ENCODE measurements at places on chromosomes 5 and 9.
A peak's percentile ranks its signal among the peaks of the same experiment; 100 is the strongest.

DNA sequence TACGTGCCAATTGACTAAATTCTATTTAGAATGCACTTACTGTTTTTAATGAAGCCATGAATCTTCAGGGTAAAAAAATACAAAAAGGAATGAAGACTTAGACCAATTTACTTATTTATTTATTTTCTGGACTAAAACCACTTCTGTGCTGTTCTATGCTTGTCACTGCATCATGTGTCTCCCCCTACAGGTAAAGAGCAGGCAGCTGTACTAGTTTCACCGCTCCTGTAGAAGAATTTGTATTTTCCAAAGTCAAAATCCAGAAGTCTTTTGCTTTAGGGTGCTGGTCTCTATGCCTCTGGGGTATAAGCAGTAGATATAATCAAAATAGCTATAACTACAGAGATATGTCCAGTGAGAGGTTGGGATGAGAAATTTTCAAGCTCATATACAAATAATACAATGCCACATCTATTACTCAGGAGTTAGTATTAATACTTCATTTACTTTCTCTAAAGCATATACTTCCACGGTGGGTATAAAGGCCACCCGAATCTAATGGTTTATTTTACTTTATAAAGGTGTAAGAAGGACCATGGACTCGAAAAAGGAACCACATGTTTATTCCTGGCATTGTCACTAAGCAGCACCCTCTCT lies 591.5 kb downstream of the RAB3C start:
- DNase-seq, result peak; percentile 17

GRCh38 chr5:1507014-1507375 lies 16.8 kb downstream of the LPCAT1 start:
- DNase-seq, result no peak

- no peak for DNase-seq
Observed at GRCh38 chr5:178464431-178465048, 125.7 kb downstream of the COL23A1 start.

DNA sequence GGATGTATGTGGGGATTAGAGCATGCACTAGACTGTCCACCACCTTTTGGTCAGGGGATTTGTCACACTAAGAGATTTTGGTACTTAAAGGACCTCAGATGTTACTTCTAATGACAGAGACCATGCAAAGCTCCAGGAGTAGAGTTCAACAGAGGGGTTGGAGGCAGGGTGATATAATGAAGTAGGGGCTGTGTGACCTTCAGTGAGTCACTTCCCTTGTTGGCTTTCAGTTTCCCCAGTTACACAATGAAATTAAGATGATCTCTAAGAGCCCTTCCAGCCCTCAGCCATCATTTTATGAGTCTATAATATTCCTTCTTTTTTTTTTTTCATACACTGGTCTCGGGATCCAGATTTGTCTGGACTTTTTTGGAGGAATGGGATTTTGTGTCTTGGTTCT lies 26.8 kb downstream of the GLRA1 start:
- DNase-seq, result no peak

- DNase-seq, result no peak
Observed at GRCh38 chr9:86573886-86574285, 219.7 kb upstream of the TUT7 start.

- DNase-seq, result no peak
Observed at GRCh38 chr9:129206905-129207304, 28.8 kb upstream of the IER5L start.

- no peak for DNase-seq
Observed at GRCh38 chr5:150153957-150154617, 1.6 kb downstream of the PDGFRB start.

GRCh38 chr5:35881758-35882157 lies 25.1 kb downstream of the IL7R start:
- DNase-seq, result no peak

GRCh38 chr5:170289121-170289520 lies 8.5 kb downstream of the LCP2 start:
- no peak for DNase-seq

DNA sequence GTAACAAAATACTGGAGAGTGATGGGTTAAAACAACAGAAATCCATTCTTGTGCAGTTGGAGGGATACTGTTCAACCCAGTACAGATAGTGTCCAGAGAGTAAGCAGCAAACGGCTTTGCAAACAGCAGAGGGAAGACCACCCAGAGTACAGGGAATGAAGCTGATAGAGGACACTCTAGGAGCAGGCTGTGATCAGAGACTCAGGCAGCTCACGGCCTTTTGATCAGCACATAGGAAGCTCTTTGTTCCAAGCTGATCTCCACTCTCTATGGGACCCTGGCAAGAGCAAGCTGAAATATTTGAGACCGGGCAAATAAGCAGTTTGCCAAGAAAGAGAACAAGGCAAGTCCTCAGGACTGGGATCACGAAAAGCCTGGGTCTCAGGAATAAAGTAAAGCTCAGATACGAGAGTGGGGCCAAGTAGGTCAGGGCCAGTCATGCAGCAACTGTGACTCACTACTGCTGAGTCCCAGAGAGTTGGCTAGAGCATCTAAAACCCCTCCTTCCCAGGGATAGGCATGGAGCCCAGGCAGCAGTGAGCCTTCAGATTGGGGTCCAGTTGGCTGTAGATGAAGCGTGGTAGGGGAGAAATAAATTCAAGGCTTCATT lies 52.4 kb downstream of the MELK start:
- no peak for DNase-seq

- DNase-seq, result no peak
Observed at GRCh38 chr5:127358284-127358683, 67.7 kb downstream of the MEGF10 start.

DNA sequence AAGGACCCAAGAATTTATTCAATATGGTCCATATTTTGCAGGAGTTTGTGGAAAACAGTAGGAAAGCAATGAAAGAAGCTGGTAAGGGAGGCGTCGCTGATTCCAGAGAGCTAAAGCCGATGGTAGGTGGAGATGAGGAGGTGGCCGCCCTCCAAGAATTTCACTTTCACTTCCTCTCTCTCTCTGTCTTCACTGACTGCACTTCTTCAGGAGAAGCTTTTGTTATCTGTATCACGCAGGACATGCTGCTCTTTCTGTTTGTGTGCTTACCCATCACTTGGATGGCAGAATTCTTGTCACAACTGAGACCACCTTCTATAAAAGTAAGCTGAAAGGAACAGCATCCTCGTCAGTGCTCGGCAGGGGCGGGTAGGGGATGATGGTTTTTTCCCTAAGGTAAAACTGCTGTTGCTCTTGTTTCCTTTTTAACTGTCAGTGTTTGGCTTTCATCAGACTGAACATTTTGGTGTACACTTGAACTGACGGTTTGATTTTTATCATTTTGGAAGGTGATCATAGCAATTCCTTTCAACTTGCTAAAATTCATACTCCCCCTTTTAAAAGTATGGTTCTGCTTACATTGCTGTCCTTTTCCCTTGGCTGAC lies 62.4 kb upstream of the FSD1L start:
- DNase-seq, result peak; percentile 7

DNA sequence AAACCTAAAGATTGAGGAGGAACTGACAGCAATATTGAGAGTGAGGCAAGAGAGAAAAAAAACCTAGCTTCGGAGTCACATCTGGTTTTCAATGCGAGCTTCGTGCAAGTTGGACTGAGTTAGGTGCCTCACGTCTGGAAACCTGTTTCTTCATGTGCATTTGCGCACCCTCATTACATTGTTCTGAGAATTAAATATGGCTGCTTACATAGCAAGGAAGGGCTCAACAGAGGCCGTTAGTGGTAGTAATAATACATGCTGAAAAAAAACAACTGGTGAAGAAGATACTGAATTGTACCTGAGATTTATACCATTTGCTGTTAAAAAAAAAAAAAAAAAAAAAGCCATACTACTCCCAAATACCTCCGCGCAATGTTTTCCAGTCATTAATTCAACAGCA lies 18.6 kb downstream of the DNAJA1 start:
- no peak for DNase-seq

DNA sequence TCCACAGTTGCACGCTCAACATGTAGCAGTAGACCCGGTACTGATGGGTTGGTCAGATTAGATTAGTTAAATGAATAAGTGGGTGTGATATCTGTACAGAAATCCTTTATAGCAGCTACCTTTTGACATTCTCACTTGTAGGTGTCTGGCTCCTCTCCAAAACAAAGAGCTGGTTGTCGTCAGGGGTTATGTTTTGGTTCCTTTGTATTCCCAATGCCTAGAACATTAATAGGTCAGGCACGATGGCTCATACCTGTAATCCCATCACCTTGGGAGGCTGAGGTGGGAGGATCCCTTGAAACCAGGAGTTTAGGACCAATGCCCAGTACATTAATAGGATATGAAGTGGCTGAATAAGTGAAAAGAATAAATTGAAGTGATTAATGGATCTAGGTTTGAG lies 182.1 kb downstream of the SNCAIP start:
- no peak for DNase-seq

- no peak for DNase-seq
Observed at GRCh38 chr9:81052846-81053245, 636.5 kb downstream of the TLE1 start.

GRCh38 chr5:136226401-136226800 lies 33.4 kb upstream of the SMIM32 start:
- DNase-seq, result no peak

GRCh38 chr5:8176101-8176693 lies 307.2 kb downstream of the MTRR start:
- DNase-seq, result no peak

DNA sequence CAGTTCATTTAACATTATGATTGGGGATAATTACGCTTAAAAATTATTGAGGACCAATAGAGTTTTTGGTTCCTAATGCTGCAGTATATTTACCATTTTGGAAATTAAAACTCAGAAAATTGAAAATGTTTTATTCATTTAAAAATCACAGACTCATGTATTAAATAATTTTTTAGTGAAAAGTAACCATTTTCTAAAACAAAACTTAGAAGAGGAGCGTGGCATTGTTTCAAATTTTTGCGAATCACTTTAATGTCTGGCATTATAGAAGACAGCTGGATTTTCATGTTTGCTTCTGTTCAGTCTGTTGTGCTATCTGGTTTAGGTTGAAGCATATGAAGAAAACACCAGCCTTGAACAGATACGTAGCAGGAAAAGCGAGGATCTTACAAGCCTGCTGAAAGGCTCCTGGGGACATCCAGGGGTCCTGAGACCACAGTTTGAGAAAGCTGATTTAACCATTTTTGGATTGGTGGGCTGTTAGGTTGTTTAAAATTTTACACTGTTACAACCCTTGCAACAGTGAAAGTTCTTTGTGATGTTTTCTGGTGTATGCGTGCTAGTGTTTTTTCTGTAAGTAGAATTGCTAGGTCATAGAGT lies 1.6 kb downstream of the ZFYVE16 start:
- no peak for DNase-seq

- DNase-seq, result no peak
Observed at GRCh38 chr5:1423901-1424603, 21.2 kb downstream of the SLC6A3 start.

- no peak for DNase-seq
Observed at GRCh38 chr5:151947931-151948608, 23.4 kb upstream of the GLRA1 start.

- DNase-seq, result peak; percentile 83
Observed at GRCh38 chr5:43008363-43009153, 31.6 kb downstream of the ANXA2R start.

DNA sequence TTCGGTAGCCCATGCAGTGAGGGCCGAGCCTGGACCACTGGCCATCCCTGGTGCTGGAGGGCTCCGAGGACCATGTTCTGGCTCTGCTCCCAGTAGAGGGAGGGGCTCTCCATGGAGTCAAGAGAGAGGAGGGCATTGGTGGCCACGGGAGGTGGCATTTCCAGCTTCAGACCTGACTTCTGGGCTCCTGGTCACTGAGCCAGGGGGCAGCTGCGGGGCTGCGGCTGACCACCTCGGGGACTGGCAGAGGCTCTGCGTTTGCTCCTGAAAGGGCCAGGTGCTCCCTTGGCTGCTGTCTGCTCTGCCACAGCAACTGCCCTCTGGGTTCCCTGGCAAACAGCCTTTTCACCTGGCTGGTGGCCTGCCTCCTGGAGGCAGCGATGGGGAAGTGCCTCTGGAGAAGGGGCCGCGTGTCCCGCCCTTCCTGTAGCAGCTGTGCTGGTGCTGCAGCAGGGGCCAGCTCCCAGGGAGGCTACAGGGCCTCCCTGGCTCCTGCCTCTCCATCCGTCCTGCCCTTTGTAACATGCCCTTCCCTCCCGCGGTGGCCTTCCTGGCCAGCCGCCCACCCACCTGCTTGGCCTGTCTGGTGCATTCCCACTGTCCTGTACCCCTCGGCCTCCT lies 144.6 kb downstream of the CACNA1B start:
- DNase-seq, result no peak

DNA sequence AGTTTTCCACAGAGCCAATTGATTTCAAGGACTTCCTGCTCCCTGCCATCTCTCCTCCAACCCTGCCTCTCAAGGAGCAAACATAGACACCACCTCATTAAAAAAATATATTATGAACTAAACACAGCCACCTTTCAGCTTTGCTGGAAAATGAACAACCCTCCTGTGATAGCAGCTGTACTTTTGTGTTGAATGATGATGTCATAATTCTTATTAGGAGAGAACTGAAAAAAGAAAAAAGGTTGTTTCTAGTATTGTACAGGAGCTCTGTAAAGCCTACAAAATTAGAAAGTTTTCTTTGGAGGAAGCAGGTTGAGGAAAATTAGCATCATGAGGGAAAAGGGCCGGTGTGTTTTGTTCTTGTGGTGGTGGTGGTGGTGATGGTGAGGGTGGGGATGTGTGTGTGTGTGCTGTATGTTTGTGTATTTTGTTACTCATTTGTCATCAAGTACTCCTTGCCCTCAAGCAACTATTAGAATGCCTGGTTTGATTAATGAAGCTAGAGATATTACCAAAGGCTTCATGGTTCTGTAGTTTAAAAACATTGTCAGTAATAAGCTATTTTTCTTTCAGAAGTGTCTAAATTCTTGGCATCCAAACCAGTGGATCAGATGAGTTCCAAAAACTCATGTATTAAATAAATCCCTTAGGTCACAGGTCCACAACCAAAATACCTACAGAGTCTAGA lies 405.9 kb downstream of the TLE4 start:
- DNase-seq, result no peak

DNA sequence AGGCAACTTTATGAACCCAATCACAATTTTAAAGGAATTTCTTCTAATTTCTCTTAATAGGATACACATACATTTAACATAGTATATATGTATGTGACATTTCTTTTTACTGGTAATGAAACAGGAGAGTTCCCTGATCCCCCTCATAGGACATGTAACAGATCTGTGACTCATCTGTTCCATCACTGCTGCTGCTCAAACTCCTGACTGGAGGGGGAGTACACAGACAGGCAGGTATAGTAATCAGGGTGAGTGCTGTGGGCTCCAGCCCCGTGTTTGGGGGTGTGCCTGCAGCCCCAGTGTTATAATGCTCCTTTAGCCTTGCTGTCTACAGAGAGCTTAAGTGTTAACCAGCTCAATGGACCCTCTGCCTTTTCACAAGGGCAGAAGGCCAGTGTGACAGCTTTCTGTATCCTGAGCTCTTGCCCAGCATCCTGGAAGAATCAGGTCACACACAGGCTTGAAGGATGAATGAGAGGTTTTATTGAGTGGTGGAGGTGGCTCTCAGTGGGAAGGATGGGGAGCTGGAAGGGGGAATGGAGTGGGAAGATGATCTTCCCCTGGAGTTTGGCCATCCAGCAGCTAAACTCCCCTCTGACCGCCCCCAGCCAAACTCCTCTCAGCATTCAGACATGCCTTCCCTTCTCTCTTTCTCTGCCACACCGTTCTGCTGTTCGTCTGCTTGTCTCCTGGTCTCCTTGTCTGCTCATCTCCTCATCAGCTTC lies 161.3 kb downstream of the ZNF608 start:
- DNase-seq, result no peak
